Activated B cell treated with CpG ODN at 0.5 μM for 24 hours (primary cell): ENCODE measurements at places on chromosomes 4 and X. TPM values are rescaled to one million over a fixed set of nuclear protein-coding genes. Genes with fewer than 3 reads are reported as not detected.

NPNT gene
- total RNA-seq = not detected in 2 replicates

DNA sequence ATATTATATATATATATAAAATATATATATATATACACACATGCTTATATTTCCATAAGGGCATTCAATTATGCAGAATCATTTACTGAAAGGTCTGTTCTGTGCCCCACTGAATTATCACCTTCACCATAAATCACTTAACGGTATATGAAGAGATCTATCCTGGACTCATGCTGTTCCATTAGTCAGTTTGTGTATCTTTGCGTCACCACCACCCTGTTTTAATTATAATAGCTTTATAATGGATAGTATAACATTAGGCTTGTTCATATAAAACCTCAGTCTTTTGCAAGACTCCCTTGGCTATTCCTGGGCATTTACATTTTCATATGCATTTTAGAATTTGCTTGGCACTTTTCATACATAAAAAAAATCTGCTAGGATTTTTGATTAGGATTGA, 19.1 kb downstream of the WDR17 start:
- no peak for DNase-seq

NKX3-2 gene
- not detected in 2 replicates for total RNA-seq

DNA sequence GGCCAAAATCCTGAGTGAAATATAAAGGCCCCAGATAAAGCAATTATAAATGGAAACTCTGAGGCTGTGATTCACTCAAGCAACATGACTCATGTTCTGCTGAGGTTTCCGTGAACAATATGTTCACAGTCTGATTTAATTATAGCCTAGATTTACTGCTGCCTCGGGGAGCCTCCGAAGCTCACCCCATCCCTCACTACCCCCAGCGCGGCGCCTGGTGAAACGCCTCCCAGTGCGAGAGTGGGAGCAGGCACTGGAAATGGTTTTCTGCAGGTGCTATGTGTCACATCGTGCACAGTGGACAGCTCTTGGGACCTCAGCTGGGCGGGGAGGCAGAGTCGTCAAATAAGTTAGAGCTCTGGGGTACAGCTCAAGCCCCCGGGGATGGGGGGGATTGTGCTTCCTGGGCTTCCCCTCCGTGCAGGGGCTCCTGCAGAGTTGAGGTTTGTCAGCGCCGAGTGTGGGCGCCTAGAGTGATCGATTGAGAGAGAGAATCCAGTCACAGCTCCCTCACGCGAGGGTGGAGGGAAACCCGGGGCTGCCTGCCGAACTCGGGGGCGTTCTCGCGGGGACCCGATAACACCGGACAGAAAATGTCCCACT, 110.6 kb downstream of the PHKA2 start:
- DNase-seq = no peak

DNA sequence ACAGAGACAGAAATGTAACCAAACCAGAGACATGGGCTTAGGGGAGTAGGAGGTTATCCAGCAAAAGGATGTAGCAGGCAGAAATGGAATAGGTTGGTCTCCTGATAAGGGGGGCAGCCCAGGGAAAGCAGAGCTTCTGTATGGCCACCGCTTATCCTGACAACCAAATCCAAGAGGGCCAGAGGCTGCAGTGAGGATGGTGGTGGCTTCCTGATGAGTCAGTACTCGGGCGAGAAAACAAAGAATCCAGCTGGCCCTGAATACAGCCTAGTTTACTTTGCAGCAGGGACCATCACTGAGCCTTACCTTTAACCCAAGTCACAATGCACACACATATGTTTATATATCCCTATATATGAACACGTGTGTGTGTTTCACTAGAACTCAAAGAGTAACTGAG, 129.7 kb upstream of the FTHL17 start:
- no peak for DNase-seq

DNA sequence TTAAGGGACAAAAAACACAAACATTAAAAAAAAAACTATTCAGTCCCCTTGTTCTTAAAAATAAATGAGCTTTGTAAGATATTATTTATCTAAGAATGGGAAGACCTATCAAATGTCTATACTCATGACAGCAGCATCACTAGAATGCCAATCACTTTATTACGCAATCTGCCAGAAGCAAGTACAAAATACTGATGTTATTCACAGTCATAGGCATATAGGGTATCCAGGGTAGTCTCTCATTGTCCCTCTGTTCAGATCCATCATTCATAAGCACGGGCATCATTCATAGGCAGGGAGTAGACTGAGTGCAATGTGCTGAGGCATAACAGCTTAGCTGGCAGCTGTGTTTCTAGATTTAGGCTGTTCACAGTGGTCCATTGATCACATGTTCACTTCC, 109.1 kb downstream of the EPHA5 start:
- no peak for DNase-seq

DNA sequence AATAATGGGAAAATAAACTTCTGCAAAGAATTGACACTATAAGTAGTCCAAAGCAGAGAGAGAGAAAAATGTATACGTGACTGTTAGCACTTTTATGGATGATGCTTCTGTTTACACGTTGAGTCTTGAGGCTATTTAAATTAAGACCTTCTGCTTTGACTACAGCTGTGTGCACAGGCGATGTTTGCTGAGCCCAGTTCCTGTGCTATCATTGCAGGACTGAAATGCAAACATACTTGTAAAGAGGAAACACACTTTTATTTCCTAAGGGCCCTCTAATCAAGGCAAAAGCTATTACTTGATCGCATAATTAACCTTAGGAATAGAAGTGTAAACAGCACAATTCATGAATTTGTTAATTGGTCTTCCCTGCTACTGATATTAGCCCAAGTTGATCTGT, 226.9 kb downstream of the FBXW7 start:
- no peak for DNase-seq

DNA sequence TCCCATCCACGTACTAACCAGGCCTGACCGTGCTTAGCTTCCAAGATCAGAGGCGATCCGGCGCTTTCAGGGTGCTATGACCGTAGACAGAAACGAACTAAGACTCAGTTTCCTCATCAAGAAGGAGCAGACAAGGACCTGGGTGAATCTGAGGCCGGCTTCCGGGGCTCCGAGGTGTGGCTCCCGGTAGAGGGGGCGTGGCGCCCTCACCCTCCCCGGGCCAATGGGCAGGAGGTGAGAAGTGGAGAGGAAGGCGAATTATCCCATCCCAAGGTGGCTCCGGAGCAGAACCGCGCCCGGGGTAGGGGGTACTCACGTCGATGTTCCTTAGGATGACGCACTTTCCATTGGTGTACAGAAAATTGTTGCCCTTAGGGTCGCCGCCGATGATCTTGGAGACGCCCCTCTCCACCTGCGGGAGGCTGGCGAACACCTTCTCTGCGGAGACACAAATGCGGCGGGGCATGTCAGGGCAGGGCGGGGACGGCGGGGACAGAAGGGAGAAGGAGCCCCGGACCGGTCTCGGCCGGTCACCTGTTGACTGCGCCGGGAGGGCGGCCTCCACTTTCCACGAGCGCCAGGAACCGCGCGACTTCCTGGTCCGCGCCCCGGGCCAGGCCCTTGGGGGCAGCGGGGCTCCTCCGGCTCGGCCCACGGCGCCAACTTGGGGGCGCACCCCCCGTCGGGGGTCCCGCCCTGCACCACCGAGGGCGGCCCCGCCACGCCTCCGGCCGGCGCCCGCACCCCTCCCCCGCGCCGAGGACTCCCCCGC, 616 bp downstream of the WDR1 start:
- DNase-seq = peak; percentile 63

NR3C2 gene
- total RNA-seq = 3.9 and 4.5 TPM in 2 replicates

GRCh38 chrX:31266203-31267076, 194.6 kb upstream of the FTHL17 start:
- DNase-seq = peak; percentile 43

- DNase-seq = no peak
These were observed 473.9 kb downstream of the GALNTL6 start for GRCh38 chr4:172287117-172287516.

- DNase-seq = no peak
These were observed 11.4 kb downstream of the FAM120C start for GRCh38 chrX:54171527-54172250.

- no peak for DNase-seq
These were observed 597.2 kb upstream of the GRIA3 start for GRCh38 chrX:122586831-122587230.

DNA sequence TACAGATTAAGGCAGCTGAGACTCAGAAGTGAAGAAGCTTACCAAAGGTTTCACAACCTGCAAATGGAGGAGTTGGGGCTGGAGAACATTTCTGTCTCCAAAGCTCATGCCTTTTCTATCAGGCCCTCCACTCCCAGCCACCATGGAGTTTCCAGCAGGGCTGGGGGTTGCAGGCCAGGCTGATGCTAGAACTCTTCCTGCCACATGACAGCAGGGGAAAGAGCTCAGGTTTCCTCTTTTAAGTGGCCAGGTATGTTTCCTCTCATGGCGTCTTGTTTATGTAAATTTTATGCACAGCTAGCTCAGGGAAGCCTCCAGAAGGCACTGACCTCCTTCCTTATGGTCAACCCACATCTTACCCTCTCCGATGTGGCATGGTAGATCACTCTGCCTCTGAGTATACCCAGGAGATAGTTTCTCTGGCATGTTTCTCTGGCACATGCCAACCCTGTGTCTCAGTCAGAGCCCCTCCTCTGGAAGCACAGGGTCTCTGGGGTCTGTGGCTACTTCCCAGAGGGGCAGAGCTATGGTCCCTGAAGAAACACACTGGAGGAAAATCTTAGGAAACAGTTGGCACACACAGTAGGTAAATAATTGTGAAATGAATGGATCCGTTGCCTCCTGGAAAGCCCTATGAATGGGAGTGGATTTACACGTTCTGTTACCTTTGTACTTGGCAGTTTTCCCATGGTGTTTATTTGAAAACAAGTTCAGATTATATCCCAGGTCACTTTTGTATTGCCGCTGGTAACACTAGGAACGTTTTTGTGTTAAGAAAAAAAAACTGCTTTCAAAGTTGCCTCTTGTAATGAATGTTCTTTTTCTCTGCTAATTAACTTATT, 28.9 kb downstream of the PDK3 start:
- DNase-seq = no peak

TRPC5OS gene
- total RNA-seq = not detected in 2 replicates

MAGEE2 gene
- not detected in 2 replicates for total RNA-seq

DNA sequence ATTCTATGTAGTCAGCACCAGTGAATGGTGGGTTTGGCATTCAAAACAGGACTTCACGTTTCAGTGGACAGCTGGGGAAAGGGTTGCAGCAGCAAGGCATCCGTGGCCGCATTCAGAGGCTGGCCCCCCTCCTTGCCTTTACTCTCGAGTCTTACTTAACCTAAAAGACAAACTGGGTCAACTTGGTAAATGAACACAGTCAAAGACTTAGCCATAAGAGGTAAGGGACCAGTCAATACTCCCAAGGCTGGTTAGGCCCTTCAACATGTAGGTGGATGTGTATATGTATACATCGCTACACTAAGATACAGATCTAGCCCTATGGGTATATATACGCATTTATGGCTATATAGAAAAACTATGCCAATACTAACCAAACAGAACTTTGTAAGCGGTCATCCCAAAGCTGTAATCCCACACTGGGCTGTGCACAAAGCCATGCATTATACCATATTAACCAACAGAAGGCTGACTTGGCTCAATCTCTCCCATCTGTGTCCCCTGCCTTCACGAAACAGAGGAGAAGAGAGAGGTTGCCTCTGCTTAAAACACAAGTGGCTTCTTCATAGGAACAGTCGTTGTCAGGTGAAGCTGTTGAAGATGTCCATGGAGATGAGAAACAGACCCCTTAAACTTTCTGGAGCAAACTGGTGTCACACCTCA, 61.9 kb downstream of the TSC22D3 start:
- DNase-seq = peak; percentile 16

LPAR4 gene
- 0.11 TPM in 1 of 2 replicates, not detected in the other for total RNA-seq

PNMA6A gene
- 0.38 and 0.44 TPM in 2 replicates for total RNA-seq

- DNase-seq = no peak
These were observed 159.9 kb upstream of the MAMLD1 start for GRCh38 chrX:150203248-150203645.

NLGN3 gene
- 0.46 and 0.67 TPM in 2 replicates for total RNA-seq

DNA sequence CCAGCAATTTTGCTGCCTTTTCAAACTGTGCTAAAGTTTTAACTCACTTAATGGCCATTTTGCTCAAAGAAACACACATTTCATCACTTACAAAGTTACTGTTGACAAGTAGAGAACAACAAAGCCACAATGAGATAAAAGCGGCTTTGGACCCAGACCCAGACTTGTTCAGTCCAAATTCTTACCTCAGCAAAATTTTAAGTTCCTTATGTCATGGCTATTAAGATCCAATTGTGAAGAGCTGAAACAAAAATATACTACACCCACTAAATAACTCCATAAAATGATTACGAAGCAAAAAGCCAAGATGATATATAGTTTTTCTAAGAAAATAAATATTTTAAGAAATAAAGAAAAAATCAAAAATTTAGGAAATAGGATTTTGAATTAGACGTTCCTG, 137.0 kb upstream of the INPP4B start:
- no peak for DNase-seq

DNA sequence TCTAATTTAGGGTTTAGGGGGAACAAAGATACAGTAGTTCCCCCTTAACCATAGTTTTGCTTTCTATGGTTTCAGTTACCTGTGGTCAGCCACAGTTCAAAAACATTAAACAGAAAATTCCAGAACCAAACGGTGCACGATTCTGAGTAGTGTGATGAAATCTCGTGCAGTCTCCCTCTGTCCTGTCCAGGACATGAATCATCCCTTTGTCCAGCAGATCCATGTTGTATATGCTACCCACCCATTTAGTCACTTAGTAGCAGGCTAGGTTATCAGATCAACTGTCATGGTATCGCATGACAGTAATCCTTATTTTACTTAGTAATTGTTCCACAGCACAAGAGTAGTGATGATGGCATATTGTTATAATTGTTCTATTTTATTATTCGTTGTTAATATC, 556.1 kb downstream of the IL1RAPL1 start:
- no peak for DNase-seq

DNA sequence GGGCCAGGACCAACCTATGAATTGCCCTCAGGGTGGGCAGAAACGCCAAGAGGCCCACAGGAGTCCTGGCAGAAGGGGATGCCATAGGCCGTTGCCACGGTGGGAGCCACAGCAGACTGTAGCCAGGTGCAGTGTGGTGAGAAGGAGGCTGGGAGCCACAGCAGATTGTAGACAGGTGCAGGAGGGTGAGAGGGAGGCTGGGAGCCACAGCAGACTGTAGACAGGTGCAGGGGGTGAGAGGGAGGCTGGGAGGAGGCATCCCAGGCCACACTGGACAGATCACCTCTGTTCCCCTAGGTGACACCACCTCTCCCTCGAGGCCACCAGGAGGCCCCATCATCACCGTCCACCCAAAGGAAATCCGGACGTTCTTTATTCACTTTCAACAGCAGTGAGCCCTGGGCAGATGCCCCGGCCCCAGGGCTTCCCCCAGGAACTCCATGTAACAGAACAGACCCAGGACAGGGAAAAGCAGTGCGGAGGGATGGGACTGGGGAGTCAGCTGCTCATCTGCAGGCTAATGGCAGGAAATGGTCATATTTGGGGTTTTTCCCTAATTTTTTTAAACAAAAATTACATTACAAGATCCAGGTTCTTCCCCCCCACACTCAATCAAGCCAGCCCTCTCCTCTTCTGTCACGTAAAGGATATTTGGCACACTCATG, 19.5 kb upstream of the MRFAP1 start:
- no peak for DNase-seq

ADH1B gene
- total RNA-seq = not detected in 2 replicates

PABPC1L2A gene
- not detected in 2 replicates for total RNA-seq

DNA sequence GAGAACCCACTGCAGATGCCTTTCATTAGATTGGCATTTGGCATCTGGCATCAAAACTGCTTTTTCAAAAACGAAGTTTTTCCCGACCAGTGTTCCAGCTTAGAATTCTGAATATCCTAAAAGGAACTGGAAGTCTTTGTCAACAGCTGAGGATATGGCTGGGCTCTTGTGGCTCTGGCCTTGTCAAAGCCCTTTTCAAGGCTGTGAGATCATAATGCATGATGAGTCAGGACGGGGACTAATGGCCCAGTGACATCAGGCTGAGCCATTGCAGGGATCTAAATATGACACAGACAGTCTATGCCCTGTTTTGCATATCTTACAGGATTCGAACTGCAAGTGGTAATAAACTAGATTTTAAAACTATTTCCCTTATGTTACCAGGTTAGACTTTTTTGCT, 306.4 kb downstream of the PTTG2 start:
- DNase-seq = no peak
